ENCODE measurements at places on chromosomes 1 and 21.
A peak's percentile ranks its signal among the peaks of the same experiment; 100 is the strongest.

- DNase-seq = no peak
Measured at GRCh38 chr1:172875892-172876291, 174.8 kb downstream of the TNFSF18 start.

DNA sequence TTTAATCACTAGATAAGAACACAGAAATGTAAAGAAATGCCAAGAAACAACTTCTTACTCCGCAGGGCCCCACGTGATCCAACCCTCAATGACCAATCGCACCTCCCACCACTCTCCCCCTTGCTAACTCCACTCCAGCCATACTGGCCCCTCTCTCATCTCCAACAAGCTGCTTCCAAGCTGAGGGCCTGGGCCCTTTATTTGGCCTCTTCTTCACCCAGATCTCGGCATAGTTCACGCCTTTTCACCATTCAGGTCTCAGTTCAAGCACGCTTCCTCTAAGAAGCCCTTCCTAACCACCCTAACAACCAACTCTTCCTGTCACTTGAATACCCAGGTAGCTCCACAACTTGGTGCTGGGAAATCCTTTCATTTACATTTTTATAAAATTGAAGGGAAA is 110.7 kb downstream of the TGFBR3 start:
- no peak for DNase-seq

DNA sequence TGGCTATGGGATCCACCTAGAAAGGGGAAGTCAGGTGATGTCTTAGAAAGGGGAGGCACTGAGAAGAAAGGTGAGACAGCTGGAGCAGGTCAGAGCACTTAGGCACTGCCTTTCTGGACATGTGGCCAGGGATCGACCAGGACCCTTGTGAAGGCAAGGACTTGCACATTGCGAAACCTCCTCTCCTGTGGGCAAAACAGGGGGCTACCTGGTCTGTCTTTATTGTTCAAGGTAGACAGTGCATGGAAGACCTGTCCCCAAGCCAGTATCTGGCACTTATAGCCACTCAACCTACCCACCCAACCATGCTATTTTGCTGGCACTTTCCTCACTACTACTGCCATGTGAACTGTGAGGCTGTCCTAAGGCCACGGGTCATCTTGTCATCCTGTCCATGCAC is 67.2 kb downstream of the NAV1 start:
- no peak for DNase-seq

GRCh38 chr1:23977187-23977853 is 2.8 kb downstream of the SRSF10 start:
- no peak for DNase-seq

DNA sequence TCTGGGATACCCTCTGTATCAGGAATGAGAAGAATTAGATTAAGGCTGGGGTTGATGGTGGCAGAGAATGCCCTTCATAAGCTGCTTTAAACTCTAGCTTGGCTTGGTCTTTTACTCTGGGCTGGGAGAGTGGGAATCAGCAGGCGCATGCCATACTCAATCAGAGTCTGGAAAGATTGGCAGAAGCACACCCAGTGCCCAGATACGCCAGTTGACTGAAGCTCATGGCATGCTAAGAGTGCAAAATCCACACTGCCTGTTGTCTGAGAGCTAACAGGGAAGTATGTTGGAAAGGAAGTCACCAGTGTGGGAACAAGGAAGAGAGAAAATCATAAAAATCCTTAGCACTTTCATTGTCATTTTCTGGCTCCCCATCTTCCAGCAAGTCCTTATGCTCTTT is 53.0 kb downstream of the HMCN1 start:
- DNase-seq = no peak

DNA sequence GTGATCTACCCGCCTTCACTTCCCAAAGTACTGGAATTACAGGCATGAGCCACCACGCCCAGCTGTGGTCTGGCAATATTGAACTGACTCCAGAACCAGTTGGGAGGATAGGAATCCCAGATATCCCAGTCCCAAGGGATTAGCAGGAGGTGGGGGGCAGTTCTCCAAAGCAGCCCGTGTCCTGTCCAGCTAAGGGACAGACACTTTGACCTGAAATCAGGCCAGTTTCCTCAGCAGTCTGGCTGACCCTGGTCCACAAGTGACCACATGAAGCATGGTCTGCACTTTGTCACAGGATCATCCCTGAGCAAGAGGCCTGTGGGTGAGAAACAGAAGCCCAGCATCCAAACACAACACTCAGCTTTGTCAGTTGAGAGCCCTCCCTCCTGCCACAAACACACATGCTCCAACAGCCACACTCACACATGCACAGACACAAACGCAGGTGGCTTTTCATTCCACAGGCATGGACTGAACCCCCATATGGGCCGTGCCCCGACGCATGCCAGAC is 2.7 kb upstream of the FDPS start:
- no peak for DNase-seq

- DNase-seq = no peak
Measured at GRCh38 chr1:181033128-181033798, 520 bp upstream of the MR1 start.

DNA sequence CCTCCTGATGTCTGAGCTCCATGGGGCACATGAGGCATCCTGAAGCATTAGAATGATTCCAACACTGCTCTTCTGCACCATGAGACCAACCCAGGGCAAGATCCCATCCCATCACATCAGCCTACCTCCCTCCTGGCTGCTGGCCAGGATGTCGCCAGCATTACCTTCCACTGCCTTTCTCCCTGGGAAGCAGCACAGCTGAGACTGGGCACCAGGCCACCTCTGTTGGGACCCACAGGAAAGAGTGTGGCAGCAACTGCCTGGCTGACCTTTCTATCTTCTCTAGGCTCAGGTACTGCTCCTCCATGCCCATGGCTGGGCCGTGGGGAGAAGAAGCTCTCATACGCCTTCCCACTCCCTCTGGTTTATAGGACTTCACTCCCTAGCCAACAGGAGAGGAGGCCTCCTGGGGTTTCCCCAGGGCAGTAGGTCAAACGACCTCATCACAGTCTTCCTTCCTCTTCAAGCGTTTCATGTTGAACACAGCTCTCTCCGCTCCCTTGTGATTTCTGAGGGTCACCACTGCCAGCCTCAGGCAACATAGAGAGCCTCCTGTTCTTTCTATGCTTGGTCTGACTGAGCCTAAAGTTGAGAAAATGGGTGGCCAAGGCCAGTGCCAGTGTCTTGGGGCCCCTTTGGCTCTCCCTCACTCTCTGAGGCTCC is 11.1 kb upstream of the RASSF5 start:
- no peak for DNase-seq

DNA sequence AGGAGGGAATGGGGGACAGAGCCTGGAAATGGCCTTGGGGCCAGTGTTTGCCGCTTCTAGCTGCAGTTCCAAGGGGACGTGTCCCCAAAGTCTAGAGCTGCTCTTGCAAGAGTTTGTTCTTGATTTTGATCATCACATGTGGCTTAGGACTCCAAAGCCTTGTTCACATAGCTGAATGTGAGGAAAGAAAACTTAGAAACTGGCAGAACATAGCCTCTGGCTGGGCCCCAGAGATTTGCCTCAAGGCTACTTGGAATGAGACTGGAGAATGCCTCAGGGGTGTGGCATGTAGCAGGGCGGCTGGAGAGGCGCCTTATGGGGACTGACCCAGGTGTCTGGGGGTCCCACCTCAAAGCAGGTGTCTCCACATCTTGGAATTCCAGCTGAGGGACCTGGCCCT is 2.3 kb downstream of the PDXK start:
- no peak for DNase-seq

DNA sequence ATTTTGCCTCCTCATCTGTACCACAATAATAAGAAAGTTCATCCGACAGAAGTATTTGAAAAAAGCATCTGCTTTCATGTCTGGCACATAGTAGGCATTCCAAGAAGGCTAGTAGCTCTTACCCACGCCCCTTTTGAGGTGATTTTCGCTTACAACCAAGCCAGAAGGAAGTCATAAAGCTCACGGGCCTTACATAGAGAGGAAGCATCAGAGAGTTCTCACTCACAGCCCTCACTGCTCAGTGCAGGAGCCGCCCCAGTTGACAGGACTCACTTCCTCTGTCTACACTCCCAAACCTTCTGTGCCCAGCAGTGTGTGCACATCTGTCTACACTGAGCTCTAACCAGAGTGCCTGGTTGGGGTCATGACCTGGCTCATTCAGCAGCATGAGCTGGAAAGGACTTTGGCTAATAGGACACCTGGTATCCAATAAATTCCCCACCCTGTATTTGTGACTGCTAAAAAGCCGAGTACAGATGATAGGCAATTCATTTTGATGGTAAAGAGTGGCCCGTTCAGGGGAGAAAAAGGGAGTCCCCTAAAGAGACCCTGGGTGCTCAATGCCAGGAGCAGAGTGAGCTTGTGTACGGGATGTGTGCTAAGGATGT is 36.8 kb upstream of the DUSP10 start:
- peak; percentile 42 for DNase-seq

- DNase-seq = peak; percentile 56
Measured at GRCh38 chr1:117664314-117664713, 58.5 kb downstream of the TENT5C start.

DNA sequence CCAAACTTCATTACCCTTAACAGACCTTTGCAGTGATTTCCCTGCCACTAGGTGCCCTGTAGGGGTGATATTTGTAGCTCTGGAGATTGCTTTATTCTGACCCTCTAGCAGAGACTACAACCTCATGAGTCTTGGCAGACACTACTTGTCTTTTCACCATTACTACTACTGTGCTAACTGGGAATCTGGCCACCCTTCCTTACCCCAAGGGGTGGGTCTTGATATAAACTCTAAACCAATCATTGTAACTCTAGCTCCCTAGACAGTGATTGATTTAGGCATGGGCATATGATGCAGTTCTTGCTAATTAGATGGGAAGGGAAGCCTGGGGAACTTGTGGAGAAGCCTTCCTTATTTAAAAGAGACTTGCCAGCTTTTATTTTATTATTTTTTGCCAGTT is 3.9 kb downstream of the KPNA6 start:
- no peak for DNase-seq

DNA sequence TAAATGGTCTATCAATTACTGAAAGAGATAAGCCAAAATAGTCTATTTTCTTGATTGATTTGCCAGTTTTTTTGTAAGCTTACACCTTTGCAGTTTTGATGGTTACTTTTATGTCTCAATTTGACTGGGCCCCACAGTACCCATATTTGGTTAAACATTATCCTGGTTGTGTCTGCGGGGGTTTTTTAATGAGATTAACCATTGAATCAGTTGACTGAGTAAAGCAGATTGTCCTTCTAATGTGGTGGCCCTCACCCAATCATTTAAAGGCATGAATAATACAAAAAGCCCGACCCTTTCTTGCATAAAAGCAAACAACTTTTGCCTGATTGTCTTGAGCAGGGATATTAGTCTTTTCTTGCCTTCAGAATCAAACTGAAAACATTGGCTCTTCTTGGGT is 650.0 kb upstream of the RGS18 start:
- no peak for DNase-seq

DNA sequence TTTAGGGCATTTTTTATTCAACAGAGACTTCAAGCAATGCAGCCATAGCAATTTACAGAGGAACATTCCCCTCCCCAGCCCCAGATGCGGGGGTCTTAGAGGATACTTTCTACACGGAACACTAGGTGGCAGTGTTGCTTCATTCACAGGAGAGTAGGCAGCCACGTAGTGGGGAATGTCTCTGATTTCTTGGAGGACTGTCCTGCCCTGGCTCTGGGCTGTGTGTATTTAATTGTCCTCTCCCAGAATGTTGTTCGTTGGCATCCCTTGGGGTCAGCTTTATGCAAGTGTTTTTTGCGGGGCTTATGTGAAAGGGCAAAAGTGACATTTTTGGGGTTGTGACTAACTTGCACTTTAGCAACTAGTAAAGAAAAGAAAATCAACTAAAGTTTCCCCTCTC is 96.9 kb downstream of the PAPPA2 start:
- DNase-seq = peak; percentile 1

GRCh38 chr1:87331365-87332241 is 2.9 kb downstream of the LMO4 start:
- DNase-seq = peak; percentile 51

GRCh38 chr1:53420341-53420740 is 38.9 kb upstream of the DMRTB1 start:
- DNase-seq = no peak

DNA sequence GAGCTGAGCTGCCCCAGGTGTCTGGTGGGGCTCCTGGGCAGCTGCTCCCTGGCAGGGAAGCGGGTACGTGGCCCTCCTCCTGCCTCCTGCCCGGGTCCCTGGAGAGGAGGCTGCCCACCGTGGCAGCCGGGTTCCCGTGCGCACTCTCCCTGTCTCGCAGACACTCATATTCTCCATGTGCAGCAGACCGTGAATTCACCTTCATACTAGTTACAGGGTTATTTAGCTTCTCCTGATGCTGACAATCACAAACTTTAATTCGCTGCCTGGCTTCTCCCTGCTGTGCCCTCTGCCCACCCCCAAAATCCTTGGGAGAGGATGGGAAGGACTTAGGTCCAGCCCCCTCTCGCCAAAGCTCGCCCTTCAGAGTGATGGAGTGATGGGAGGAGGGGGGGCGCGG is 95.3 kb downstream of the CASZ1 start:
- DNase-seq = no peak

DNA sequence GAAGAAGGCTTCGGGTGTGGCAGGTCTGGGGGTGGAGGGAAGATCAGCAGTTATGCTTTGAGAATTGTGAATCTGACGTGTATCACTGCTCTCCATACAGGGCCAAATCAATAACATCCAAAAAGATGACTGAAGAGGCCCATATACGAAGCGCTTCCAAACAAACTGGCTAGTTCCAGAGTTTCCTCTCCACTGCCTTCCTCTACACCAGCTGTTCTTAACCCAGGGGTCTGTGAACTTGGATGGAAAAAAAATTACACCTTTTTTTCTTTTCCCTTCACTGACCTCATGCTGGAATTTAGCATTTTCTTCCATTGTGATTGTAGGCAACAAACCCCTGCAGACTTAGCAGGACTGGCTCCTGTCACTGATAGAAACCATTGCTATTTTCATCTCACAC is 77.1 kb upstream of the NBL1 start:
- DNase-seq = no peak

DNA sequence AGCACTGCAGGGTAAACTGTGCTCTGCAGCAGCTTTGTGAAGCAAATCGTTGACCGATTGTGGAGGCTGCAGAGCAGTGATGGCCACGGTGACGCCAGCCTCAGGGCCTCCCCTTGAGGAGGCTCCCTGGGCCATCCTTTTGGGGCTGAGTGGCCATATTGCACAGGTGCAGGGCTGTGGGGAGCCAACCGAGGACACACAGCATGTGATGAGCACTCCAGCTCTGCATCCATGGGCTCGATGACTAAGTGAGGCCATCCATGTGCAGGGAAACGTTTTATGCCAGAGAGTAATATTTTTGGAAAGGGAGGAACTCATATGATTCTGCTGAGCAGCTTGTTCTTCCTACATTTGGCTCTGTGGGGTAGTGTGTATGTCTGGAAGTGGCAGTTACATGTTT is 24.6 kb downstream of the KCNK1 start:
- no peak for DNase-seq

GRCh38 chr1:32250893-32251716 is at the start of gene LCK:
LCK (plus strand) TSS chr1:32251265; CDS start chr1:32274330, 23,065 bp downstream.
- DNase-seq = peak; percentile 85

DNA sequence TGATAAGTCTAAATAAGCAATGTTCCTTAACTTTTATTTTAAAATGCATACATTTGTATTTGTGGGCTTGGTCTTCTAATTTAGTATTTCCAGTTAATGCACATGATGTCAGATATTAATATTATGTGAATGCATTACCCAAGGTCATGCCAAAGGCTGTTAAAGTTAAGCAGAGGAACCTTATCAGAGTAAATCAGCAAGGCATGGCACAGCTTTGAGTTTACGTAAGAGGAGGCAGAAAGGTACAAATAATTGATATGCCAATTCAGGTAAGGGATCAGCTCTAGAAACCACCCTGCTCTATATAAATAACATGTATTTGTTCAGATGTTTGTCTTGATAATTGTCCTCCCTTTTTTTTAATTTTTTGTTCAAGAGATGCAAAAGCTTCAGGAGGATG is 64.5 kb upstream of the CHRM3 start:
- DNase-seq = no peak

- DNase-seq = no peak
Measured at GRCh38 chr1:240866724-240867123, 254.8 kb upstream of the GREM2 start.

Measured in activated naive CD8-positive, alpha-beta T cell treated with anti-CD3 and anti-CD28 coated beads for 36 hours (primary cell).